Astrocyte of the spinal cord (primary cell): ENCODE measurements at places on chromosomes 11 and 22.

DNA sequence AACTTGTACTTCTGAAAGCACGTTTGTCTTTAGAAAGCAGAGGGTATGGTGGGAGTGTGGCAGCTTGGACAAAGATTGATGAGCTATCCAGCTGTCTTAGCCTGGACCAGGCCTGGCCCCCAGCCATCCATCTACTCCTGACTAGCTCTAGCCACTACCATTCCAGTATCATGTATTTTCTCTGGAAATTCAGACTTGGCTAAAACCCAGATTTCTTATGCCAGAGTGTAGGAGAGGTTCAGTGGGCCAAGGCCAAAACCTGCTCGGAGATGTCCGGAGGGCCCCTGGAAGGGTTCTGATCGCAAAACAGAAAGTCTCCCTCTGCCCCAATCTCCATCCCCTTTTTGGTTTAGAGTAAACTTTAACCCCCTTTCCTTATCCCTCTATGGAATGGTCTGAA is 24.8 kb upstream of the MTCH2 start:
- DNase-seq = no peak

- DNase-seq = peak; percentile 67
Measured at GRCh38 chr11:13316528-13316961, 39.0 kb downstream of the BMAL1 start.

GRCh38 chr11:129804012-129804411 is 11.6 kb upstream of the TMEM45B start:
- DNase-seq = no peak

DNA sequence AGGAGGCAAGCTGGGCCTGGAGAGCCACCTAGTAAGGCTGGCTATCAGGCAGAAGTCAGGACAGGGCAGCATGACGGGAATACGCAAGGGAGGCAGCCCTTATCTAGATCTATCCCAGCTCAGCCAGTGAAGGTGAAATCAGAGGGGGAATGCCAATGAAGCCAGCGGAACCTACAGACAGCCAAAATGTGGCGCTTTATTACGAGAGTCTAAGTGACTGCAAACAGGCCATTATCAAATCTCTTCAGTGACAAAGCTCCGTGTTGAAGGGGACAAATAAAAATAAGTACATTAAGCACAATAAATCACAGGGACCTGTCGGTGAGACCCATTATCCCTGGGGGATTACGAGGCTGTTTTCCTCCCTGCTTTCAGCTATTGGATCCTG is 22.8 kb downstream of the LARGE1 start:
- DNase-seq = no peak

DNA sequence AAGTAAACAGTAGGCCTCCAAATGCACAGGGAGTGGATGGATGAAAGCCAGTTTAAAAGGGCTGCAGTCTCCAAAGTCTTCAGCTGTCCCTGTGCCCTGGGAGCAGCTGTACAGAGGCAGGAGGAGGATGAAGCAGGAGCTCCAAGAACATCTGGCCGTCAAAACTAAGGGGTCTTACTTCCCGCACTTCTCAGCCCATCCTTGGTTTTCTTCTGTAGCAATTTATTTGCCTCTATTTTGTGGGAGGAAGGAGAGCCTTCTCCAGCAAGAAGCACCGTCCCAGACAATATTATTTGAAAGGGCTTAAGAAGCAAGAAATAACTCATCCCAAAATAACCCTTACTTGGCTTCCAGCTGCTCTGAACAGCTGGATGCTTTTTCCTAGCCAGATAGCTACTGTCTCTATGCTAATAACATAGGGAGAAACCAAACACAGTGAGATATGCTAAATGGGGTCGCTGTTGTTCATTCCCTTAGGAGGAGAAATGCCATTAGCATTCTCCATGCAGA is 133.2 kb downstream of the SPATA19 start:
- DNase-seq = no peak

DNA sequence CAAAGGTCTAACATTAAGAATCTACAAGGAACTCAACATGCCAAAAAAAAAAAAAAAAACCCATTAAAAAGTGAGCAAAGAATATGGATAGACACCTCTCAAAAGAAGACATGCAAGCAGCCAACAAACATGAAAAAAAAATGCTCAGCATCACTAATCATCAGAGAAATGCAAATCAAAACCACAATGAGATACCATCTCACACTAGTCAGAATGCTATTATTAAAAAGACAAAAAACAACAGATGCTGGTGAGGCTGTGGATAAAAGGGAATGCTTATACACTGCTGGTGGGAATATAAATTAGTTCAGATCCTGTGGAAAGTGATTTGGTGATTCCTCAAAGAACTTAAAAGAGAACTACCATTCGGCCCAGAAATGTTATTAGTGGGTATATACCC is 257.7 kb upstream of the PLET1 start:
- no peak for DNase-seq
